ENCODE measurements at places on chromosomes 6 and 20. TPM values are rescaled to one million over a fixed set of nuclear protein-coding genes. Genes with fewer than 3 reads are reported as not detected.

DNA sequence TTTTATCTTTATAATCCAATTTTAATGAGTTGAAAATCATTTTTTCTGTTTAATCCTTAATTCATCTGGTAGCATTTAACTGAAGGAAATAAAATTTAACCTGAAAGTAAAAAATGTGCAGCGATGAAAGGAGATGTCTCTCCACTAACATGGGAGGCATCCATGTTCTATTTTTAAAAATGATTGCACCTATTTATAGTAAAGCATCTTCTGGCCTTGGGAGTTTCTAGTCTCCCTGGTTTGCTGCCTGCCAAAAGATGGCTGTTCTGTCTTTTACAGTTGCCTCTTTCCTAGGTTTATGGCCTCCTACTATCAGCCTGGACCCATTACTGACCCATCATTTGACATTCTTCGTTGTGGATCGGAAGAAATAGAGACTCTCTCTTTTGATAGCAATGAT lies 143.0 kb downstream of the B3GAT2 start:
- H3K27ac ChIP-seq, result no peak overlapping the region
- no peak for DNase-seq
- peaks cover 4% of the 10 kb centered on the region for H3K4me1 ChIP-seq
- no peaks in the 10 kb centered on the region for H3K36me3 ChIP-seq
- H3K4me3 ChIP-seq, result no peak overlapping the region

Gene DDRGK1
- total RNA-seq, result 61.8 TPM

- no peak overlapping the region for H3K27ac ChIP-seq
- no peaks in the 10 kb centered on the region for H3K4me1 ChIP-seq
- H3K27me3 ChIP-seq, result peaks cover 3% of the 10 kb centered on the region
- no peaks in the 10 kb centered on the region for H3K36me3 ChIP-seq
- no peak for DNase-seq
- no peak overlapping the region for H3K4me3 ChIP-seq
Measured at GRCh38 chr20:12837646-12838045, 171.1 kb upstream of the SPTLC3 start.

Gene CGA
- not detected for total RNA-seq

Gene MCHR2
- not detected for total RNA-seq

GRCh38 chr6:2791450-2791974 lies 26.3 kb downstream of the WRNIP1 start:
- no peaks in the 10 kb centered on the region for H3K27me3 ChIP-seq
- H3K36me3 ChIP-seq, result peaks cover 4% of the 10 kb centered on the region
- peak overlapping the region; percentile 46 for H3K4me3 ChIP-seq
- H3K27ac ChIP-seq, result peak overlapping the region; percentile 97

Gene HSP90AB1
- 508 TPM for total RNA-seq

Gene SIRPB1
- 1.6 TPM for total RNA-seq

Gene KCNK16
- not detected for total RNA-seq

DNA sequence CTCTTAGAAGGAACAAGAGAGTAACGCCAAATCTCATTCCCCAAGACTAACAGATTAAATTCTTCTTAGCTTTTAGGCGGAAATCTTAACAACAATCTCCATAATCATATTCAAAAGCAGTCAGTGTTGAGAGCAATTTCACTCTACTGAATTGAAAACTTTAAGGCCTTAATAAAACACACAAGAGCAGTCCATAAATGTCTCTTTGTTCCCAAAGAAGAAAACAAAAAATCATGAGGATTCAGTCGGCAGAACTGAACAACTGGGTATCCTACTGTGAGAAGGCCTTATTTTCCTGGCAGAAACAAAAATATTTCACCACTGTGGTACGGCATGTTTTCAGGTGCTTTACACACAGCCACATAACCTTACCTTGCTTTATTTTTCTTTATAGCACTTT lies 14.4 kb downstream of the ABHD12 start:
- DNase-seq, result no peak
- H3K27ac ChIP-seq, result no peak overlapping the region
- no peaks in the 10 kb centered on the region for H3K4me1 ChIP-seq
- H3K4me3 ChIP-seq, result no peak overlapping the region
- H3K27me3 ChIP-seq, result no peaks in the 10 kb centered on the region
- H3K36me3 ChIP-seq, result peaks cover 3% of the 10 kb centered on the region

All from chondrocyte (in vitro differentiated cells).